ENCODE measurements at places on chromosomes 2 and 18.

- H3K36me3 ChIP-seq = no peaks in the 10 kb centered on the region
- H3K4me1 ChIP-seq = peaks cover 12% of the 10 kb centered on the region
- no peak overlapping the region for H3K27ac ChIP-seq
Observed at GRCh38 chr2:133360190-133360589, 208.1 kb downstream of the NCKAP5 start.

GRCh38 chr18:70994116-70994515 lies 705.3 kb downstream of the SOCS6 start:
- no peak for DNase-seq
- H3K36me3 ChIP-seq = no peaks in the 10 kb centered on the region
- no peaks in the 10 kb centered on the region for H3K27me3 ChIP-seq
- H3K27ac ChIP-seq = no peak overlapping the region
- no peak overlapping the region for H3K4me3 ChIP-seq
- H3K4me1 ChIP-seq = no peaks in the 10 kb centered on the region

DNA sequence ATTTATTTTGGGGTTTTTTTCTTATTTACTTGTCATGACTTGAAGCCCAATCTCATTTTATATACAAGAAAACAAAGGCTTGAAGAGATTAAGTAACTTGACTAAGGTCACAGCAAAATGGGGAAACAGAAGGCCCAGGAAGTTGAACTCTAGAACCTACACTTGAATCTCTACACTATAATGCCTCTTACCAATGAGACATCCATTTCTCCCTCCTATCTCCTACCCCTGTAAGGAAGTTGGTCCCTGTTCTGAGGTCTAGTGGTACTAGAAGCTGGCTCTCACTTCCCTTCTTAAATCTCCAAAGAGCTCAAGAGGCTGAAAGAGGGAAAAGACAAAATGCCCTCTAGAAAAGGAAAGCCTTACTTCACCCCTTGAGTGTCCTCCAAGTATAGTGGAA lies 25.5 kb upstream of the IHH start:
- H3K4me1 ChIP-seq = peaks cover 16% of the 10 kb centered on the region
- H3K27ac ChIP-seq = no peak overlapping the region
- peaks cover 43% of the 10 kb centered on the region for H3K27me3 ChIP-seq
- H3K4me3 ChIP-seq = no peak overlapping the region
- no peak for DNase-seq
- H3K36me3 ChIP-seq = peaks cover 3% of the 10 kb centered on the region

GRCh38 chr18:79604913-79605880 lies 74.4 kb upstream of the CTDP1 start:
- H3K4me3 ChIP-seq = no peak overlapping the region
- no peak overlapping the region for H3K27ac ChIP-seq
- H3K4me1 ChIP-seq = peaks cover 5% of the 10 kb centered on the region
- H3K36me3 ChIP-seq = no peaks in the 10 kb centered on the region

DNA sequence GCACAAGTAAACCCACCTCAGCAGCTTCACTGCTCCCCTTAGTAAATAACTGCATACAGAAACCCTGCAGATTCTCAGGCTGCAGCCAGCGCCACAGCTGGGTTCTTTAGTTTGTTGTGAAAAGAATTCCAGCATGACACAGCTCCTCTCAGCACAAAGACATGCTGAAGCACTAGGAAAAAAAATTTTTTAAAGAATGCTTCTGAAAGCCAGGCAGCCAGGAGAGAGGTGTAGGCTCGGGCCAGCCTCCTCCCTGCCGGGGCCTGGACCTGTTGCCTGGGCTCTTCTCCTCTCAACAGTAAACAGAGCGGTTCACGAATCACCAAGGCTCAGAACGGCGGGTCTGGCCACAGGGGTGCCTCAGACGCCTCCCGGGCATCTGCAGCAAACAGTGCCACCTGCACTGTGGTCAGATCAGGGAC lies 95.7 kb upstream of the POU3F3 start:
- H3K27me3 ChIP-seq = peaks cover 23% of the 10 kb centered on the region
- DNase-seq = no peak
- peaks cover 3% of the 10 kb centered on the region for H3K4me1 ChIP-seq
- no peaks in the 10 kb centered on the region for H3K36me3 ChIP-seq

Measured in progenitor cell of endocrine pancreas (in vitro differentiated cells).